Activated T-helper 9 cell treated with anti-CD3 and anti-CD28 coated beads, Interleukin-2, amount 50 U/mL, for 16 hours (primary cell): ENCODE measurements at places on chromosomes 11 and 22.

GRCh38 chr11:134459246-134460061, 47.4 kb upstream of the B3GAT1 start:
- DNase-seq, result no peak

DNA sequence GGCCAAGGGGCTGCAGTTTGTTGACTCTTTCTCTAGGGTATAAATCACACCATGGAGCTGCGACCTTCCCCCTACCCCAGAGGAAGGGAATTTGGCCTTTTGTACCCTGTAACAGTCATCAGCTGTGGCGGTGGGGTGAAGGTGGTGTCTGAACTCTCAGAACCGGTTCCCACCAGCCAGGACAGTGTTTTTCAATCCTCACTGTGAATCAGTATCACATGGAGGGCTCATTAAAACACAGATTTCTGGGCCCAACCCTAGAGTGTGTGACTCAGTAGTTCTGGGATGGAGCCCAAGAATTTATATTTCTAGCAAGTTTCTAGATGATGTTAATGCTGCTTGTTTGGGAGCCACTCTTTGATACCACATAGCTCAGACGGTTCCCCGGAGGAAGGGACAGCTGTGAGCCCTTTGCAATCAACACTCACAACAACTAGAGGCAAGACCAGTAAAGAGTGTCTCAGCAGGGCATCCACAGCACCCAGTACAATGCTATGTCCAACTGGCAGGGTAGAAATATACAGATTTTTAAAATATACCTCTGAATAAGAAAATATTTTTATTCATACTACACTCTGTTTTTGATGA, 43.9 kb upstream of the FAT3 start:
- DNase-seq, result no peak

DNA sequence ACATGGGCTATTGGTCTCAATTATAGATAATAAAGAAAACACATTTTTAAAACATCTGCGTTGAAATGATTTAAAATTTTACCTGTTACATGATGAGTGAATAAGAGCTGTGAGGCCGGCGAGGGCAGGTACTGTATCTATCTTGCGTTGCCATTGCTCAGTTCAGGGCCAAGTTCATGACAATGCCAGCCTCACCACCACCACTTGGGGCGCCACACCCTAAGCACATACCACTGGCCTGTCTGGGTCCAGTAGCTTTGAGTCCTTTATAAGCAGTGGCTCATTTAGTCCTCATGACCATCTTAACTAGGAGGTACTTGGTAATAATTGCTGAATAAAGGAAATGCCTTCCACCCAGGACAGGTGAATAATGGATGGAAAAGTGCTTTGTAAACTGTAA, 14.5 kb upstream of the MB start:
- no peak for DNase-seq

GRCh38 chr11:111367411-111368284, 11.4 kb downstream of the POU2AF1 start:
- DNase-seq, result no peak

DNA sequence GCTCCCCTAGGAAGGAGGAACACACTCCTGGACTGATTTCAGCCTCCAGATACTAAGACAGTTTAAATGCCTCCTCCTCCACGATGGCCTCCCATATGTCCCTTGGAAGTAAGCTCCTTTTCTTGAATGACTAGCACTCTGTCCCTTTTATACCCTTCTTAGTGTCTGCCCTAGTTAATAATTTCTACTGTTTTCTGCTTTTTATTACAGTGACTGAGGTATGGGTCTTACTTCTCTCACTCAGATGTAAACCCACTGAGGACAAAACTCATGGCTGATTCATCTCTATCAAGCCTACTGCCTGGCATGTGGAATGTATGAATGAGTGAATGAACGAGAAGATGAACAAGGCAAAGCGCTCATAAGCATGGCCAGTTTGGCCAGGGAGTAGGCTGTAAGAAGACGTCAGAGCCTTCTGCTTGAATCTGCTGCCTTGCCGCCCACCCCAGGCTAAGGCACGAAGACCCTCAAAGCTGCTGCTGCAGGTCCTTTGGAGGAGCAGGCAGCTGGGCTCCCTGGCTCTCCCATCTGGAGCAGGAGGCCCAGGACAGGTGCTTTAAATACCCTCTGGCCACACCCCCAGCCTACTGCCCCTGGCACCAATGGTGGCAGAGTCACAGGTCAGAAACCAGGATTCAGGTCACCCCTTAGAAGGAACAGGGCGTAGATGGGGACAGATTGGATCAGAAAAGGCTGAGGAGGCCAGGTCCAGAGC, 8.2 kb upstream of the PGA3 start:
- no peak for DNase-seq

DNA sequence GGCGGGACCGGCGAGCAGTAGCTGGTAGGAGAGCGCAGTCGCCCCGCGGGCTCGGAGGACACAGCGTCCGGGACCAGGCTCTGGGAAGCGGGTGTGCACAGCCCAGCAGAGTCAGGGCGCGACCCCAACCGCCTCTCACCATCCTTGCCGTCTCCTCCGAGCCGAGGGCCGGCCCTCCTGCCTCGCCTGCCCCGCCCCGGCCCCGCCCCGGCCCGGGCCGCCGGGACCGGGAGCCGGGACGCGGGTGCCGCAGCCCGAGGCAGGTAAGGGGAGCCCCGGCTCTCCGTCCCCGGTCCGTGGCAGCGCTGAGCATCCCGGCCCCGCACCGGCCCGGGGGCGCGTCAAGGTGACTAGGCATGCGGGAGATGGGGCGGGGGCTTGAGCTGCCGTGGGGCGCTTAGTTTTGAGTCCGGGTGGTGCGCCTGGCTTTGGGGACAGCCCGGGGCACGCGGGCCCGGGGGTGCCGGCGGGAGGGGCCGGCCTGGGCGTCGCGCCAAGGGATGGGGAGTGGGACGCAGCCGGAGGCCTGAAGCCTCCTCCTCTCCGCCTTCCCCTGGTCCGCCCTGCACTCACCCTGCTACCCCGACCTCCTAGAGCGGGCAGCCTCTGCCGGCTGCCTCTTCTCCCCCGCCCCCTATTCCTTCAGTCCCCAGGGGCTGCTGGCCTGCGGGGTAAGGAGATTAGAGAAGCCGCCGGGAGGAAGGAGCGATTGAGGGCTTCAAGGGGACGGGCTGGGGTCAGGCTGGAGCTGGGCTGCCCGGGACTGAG, at the start of gene ABCG4:
ABCG4 (plus strand) TSS at position 35 of the 768 bp plus-strand sequence. CDS start 914 bp downstream, outside the sequence.
- DNase-seq, result peak; percentile 9
